NAMALWA (cell line): ENCODE measurements at places on chromosomes 12 and 14.

GRCh38 chr14:96108061-96108795, 69.1 kb downstream of the C14orf132 start:
- no peak for DNase-seq

GRCh38 chr14:105388110-105388951, 10.0 kb upstream of the TEX22 start:
- DNase-seq: no peak

DNA sequence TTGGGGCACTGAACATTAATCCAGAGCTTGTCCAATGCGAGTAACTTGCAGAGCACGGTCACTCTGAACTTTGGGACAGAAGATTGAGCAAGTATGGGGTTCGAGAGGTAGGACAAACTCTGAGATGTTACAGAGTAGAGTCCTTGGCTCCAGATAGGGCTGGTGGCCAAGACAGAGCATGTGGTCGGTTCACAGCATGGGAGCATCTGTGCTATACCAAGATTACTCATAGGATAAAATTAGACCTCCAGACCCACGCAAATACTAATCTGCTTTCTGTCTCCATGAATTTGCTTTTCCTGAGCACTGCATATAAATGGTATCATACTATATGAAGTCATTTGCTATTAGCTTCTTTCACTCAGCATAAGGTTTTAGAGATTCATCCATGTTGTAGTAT, 93.4 kb upstream of the TBX5 start:
- DNase-seq: no peak

- DNase-seq: no peak
These were observed 389.2 kb downstream of the RAD51B start for GRCh38 chr14:68208626-68209317.

DNA sequence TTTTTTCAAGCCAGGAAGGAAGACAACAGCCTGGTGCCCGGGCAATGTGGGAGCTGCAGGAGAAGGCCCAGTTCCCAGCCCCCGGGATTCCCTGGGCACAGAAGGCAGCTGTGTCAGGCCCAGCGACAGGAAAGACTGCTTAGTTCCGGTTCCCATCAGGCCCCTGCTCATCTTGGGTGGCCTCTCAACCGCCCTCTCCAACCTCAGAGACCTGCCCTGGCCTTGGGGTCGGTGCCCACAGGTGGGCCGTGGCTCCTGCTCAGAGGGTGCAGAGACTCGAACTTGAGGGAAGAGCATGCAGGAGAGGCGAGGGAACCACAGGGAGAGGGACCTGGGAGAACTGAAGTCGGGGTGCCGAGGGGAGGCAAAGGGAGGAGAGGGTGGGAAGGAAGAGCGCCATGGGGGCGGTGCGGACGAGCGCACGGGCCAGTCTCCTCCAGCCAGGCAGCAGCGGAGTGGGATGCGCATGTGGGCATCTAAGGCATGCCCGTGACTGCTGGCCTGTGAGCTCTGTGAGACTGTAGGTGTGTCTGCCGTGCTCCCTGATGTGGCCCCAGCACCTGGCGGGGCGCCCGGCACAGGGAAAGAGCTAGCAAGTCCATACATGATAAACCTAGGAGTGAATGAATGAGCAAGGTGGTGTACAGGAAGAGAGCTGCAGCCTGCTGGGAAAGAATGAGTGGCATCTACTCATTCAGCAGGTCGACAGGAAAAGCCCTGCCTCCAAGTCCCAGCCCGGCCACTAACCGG, 42.7 kb downstream of the SSH1 start:
- no peak for DNase-seq

GRCh38 chr14:71328183-71328582, 420.9 kb downstream of the PCNX1 start:
- no peak for DNase-seq

DNA sequence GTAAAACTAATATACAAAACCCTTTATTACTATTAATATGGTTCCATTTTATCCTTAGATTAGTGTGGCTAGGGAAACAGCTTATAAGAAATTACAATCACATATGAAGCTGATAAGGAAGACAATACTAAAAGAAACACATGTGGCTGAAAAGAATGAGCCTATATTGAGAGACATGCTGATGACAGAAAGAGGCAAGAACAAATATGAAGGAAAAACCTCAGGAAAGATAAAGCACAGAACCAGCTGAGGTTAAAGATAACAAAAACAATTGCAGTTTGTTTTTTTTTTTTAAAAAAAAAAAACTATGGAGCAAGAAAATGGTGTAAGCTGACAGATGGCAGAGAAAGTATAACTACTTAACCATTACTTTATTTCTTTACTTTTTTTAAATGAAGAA, 69.2 kb upstream of the OSBPL8 start:
- no peak for DNase-seq

DNA sequence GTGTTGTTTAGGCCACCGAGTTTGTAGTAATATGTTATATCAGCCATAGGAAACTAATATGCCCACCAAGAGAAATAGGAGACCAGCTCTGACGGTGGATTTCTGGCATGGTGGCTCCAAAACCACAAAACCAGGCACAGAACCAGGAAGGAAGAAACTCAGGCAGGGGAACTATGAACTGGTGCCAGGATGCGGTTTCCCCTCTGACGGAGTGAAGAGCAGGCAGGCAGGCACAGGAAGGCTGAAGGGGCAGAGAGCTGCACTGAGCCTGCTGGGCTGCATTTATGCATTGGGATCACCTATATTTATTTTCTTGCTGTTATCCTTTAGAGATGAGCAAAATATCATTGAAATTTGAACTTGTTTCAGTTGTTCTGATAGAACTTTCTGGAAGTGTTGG, 479.4 kb downstream of the VRK1 start:
- DNase-seq: no peak

GRCh38 chr12:11823043-11823442, 173.6 kb downstream of the ETV6 start:
- peak; percentile 27 for DNase-seq

- DNase-seq: no peak
These were observed 297.5 kb upstream of the SLC16A7 start for GRCh38 chr12:59298296-59298695.

DNA sequence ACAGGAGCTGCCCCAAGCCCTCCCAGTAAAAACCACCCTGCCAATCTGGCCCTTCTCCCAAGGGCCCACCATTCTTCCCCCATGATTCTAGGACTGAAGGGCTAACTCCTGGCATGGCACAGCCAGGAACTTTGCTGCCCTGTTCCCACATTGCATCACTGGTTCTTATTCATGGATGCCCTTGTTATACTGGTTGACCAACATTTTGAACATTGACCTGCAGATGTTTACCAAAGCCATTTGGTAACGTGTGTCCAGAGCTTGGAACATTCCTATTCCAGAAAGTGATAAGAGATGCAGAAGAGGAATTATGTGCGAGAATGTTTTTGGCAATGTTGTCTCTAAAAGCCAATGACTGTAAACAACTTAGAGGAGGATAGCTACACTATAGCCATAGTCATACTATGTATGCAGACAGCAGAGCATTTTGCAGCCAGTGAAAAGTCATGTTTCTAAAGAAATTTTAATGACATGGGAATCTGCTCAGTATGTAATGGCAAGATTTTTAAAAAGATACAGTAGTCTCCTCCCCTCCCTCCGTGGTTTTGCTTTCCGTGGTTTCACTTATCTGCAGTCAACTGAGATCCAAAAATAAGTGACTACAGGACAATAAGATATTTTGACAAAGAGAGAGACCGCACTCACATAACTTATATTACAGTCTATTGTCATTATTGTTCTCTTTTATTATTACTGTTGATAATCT, 108.8 kb downstream of the DAAM1 start:
- no peak for DNase-seq

DNA sequence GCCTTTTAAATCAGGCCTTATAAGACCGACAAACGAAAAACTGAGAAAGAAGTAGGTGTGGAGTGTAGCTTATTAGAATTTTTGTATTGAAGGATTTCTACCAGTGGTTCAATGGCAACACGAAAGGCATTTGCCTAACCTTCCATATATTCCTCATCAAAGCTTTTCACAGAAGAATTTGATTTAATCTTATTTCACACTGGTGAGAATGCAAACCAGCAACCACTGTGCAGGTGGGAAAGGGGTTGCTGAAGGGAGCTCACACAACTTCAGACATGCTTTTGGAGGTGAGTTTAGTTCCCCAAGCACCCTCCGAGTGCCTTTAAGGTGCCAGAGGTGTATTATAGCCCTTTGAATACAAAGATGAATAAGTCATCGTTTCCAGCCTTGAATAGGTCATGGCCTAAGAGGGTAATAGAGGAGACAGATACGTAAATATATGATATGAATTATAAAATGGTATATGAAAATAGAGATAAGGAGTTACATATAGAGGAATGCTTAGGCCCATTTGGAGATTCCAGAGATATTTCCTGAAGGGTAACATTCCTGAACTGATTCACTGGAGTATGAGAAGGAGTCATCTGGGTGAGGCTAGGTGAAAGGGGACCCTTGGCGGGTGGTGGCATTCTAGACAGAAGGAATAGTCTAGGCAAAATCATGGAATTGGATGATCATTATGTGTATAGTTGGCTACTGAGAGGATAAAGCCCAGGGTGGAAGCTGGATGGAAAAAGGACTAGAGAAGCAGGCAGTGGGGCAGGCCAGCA, 6.4 kb downstream of the ERP27 start:
- no peak for DNase-seq

DNA sequence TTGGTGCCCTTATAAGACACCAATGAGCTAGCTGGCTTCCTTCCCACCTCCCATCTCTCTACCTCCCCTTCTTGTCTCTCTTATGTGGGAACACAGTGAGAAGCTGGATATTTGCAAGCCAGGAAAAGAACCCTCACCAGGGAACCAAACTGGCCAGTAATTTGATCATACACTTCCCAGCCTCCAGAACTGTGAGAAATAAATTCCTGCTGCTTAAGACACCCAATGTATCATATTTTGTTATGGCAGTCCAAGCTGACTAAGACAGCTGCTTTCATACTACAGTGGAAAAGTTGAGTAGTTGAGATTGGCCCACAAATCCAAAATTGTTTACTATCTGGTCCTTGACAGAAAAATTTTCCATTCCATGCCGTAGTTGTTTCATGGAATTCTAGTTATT, 269.0 kb downstream of the KCNH5 start:
- no peak for DNase-seq

- peak; percentile 56 for DNase-seq
These were observed 22.9 kb downstream of the JKAMP start for GRCh38 chr14:59507063-59507751.

DNA sequence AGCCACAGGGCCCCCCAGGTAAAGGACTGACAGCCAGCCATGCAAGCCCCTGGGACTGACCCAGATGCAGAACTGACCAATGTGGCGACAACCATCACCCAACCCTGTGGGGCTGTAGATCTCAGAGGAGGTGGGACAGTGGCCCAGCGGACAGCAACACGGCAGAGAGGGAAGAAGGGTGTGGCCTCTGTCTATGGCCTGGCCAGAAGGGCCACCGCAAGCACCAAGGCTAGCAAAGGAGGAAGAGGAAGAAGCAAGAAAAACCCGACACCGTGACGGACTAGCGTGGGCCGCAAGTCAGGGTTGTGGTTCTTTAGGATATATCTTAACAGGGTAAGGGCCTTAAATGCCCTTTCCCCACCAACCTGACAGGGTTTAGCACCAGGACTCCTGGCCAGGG, 71.2 kb downstream of the ITPK1 start:
- no peak for DNase-seq

DNA sequence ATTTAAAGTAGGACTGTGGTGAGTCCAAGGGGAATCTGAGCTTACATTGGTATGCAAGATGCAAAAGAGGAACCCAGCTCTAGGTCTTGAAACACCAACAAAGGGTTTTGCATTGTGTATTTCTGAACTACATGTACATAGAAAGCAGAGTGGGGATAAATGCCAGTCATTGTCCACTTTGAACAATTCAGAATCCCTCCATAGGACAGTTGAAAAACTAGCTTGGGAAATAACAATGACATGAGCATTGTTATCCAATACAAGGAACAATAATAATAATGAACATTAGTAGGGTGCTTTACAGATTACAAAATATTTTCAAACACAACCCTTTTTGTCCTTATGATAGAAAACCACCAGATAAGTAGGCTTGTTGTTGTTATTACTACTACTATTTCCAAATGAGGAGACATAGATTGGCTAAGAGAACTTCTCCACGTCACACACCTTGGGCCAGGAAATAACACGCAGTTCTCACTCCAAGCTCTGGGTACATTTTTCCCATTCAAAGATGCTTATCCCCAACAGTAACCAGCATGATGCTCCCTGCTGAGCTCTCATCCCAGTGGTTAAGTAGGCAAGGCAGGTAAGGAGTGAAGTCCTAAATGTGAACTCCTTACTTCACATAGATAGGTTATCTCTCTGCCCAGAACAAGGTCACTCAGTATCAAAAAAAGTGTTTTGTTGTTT, 51.7 kb upstream of the RASSF8 start:
- DNase-seq: no peak

GRCh38 chr12:57865084-57865751, 18.7 kb upstream of the CTDSP2 start:
- DNase-seq: no peak

DNA sequence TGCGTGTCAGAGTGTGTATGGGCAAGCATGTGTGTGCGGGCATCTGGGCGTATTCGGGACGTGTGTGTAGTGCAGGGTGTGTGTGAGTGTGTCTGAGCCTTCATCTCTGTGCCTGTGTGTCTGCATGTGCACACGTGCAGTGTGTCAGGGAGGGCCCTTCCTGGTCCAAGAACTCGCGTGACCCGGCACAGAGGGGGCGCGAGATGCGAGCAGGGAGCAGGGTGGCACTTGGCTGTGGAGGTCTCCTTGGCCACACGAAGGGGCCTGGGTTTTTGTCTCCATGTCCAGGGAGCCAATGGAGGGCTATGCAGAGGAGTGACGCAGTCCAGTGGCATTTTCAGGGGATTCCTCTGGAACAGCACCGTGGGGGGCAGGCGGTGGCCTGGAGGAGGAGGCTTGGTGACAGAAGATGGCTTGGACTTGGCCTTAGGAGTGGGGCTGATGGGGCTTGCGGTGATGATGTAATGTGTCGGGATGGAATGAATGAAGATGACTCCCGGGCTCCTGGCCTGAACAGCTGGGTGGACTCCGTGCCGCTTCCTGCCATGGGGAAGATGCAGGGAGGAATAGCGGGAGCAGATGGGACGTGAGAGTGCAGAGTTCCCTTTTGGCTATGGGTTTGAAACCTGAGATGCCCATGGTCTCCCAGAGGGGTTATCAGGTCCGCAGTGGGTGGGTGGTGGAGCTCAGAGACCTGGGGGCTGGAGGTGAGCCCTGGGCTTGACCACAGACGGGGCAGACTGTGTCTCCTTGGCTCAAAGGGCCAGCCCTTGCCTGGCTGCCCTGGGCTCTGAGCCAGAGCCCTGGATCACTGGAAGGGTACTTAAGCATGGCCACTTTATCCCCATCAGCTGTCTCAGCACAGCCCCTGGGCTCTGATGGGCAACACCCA, 208.3 kb downstream of the PHETA1 start:
- no peak for DNase-seq
